GM03348 (cell line): ENCODE measurements at places on chromosomes 11 and 22.

DNA sequence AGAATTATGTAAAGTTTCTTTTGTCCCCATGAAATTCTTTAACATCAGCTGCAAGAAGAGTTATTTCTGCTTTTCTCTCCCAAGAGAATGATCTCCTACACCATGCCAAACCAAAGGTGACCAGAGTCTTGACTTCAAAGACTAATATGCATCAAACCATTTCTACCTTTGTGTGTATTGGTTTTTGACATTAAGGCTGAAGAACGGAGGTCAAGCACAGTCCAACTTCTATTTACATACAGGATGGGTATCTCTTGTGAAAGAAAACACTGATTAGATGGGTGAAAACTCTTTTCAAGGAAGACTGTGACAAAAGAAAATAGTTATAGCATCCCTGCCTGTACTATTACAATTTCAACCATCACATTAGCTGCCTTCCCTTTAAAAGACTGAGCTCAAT, 256.3 kb downstream of the CADM1 start:
- DNase-seq, result no peak

DNA sequence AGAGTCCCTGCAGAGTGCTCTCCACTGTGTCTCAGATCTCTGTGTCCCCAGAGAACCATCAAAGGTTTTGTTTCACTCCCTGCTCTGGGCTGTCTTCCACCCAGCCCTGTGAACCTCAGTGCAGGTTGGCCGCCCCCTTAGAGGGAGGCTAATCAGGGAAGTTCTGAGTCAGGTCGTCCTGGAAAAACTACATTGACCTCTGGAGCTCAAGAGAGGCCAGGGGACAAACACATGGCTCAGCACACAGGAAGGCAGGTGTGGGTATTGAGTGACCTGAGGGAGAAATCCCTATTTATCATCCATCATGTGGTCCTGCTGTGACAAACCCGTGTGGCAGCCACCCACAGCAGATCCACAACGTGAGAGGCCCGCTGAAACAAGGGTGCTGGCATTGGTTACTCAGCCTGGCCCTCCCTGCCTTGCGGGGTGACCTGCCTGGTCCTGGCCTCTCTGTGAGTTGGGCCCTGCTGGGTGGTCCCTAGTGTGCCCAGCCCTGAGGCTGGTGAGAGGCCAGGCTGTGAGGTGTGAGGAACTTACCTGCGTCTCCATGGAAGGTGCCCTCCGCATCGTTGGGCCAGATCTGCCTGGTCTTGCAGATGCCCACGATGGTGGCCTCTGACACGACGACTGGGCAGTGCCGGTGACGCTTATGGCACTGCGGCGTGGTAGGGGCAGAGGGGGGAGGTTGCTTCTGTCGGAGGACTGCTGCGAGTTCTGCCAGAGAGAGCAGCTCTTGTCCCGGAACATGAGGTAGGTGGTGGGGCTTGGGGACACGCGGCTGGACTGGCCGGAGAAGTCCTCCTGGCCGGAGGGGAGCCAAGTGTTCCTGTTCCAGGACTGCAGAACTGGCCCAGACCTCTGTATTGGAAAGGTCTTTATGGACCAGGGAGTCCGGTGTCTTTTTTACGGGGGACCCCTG, 669 bp upstream of the BCR start:
- no peak for DNase-seq

DNA sequence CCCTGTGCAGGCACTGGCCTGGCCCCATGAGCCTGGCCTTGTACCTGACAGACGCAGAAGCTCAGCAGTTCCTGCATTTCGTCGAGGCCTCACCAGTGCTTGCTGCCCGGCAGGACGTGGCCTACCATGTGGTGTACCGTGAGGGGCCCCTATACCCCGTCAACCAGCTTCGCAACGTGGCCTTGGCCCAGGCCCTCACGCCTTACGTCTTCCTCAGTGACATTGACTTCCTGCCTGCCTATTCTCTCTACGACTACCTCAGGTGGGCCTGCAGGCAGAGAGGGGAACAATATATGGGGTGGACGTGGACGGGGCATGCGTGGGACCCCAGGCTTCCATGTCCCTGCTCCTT, 4.9 kb downstream of the LARGE2 start:
- no peak for DNase-seq

GRCh38 chr11:5620651-5621521, 3.9 kb upstream of the TRIM34 start:
- DNase-seq, result peak; percentile 64

GRCh38 chr11:102194990-102195389, 84.7 kb downstream of the YAP1 start:
- DNase-seq, result no peak

DNA sequence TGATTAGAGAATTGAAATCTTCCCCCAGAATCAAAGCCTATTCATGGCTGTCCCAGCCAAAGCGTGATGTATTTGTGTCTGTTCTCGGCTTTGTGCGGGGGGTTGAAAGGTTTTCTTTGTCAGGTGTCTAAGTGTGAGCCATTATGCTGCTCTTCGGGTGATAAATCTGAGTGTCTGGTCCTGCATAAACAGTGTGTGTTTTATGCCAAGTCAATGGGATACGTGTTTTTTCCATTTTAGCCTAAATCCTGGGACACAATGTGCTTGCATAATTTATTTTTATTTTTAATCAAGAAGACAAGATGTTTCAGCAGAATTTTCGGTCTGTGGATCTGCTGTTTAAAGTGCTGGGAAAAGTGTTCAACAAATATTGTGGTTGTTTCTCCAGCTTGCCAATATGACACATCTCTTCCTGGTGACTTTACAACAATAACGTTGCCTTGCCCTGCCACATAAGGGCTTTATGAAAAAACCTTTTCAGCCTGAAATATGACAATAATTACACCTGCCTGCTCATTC, 267.8 kb downstream of the TBC1D22A start:
- DNase-seq, result peak; percentile 49

- no peak for DNase-seq
These were observed 104.4 kb downstream of the ZBTB16 start for GRCh38 chr11:114163830-114164401.

DNA sequence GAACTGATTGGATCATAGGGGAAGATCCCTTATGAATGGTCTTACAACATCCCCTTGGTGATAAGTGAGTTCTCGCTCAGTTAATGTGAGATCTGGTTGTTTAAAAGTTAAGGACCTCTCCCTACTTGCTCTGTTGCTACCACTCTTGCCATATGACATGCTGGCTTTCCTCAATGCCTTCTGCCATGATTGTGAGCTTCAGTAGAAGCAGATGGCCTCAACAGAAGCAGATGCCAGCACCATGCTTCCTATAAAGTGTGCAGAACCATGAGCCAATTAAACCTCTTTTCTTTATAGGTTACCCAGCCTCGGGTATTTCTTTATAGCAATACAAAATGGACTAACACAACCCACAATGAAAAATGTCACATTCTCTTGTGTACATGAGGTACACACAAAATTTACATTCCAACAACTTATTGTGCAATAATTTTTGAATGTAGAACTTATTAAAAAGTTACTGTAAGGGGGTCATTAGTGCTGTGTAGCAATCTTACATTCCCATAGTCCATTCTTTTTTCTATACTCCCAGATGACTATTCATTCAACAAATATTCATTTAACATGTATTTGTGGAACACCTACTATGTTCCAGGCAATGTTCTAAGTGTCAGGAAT, 10.3 kb downstream of the CYP2R1 start:
- DNase-seq, result no peak

DNA sequence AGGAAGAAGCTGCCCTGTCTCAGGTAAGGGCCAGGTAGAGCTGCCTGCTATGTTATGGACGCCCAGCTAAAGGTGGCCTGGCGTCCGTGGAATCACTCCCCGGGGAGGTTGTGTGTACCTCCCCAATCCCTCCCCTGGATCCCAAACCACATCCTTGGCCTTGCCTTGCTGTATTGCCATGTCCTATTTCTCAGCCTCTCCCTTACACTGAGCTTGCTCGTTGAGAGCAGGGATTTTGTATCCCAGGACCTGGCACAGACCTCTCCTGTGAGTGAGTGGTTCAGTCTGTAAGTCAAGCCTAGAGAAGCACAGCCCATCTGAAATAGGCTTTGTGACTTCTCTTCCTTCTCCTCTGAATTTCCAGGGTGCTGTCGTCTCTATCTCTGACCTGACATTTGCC, 53.9 kb downstream of the TRAF6 start:
- DNase-seq, result peak; percentile 68

- DNase-seq, result peak; percentile 60
These were observed 144.6 kb downstream of the LDLRAD3 start for GRCh38 chr11:36088266-36088972.

- no peak for DNase-seq
These were observed 3.1 kb upstream of the VPREB1 start for GRCh38 chr22:22241554-22241898.

DNA sequence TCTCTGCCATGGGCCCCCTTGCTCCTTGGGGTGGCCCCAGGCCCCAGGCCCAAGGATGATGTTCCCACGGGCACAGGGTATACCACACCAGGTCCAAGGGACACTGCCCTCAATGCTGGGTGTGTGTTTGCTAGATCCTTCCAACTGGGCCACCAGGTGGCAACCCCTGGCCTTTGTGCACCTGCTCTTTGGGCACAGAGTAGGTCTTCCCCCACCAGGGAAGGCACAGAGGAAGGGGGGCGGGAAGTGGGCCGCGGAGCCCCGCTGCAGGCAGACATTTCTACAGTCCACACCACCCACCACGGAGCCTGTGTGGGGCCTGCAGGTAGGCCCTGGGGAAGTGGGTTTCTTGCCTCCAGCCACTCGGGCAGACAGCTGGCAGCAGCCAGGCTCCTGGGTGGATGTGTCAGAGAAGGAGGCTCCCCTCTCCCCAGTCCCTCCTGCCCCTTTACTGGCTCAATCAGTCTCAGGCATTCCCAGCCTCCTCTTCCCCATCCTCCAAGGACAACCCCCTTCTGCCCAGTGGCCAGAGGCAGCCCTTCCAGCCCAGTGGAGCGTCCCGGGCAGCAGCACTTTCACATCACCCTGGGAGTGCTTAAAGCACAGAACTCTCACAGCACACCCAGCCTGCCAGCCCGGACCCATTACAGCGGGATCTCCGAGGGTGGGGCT, 21.6 kb downstream of the MAFF start:
- DNase-seq, result no peak

DNA sequence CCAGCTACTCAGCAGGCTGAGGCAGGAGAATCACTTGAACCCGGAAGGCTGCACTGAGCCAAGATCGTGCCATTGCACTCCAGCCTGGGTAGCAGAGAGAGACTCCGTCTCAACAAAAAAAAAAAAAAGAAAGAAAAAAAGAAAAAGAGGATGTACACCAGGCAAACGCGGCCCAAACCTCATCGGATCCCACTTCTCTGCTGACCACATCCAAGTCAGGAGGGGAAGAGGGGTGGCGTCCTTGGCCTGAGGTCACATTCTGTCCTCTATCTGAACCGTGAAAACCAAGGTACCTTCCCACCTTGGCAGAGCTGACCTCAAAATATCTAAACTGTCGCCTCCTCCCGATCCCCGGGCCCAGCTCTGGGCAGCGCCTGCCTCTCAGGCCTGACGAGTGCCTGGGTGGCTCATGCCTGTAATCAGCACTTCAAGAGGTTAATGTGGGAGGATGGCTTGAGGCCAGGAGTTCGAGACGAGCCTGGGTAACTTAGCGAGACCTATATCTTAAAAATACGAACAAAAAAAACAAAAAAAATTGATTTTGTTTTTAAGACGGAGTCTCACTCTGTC, 25.1 kb downstream of the RGL4 start:
- no peak for DNase-seq

GRCh38 chr11:41320238-41320637, 139.2 kb downstream of the LRRC4C start:
- DNase-seq, result no peak

DNA sequence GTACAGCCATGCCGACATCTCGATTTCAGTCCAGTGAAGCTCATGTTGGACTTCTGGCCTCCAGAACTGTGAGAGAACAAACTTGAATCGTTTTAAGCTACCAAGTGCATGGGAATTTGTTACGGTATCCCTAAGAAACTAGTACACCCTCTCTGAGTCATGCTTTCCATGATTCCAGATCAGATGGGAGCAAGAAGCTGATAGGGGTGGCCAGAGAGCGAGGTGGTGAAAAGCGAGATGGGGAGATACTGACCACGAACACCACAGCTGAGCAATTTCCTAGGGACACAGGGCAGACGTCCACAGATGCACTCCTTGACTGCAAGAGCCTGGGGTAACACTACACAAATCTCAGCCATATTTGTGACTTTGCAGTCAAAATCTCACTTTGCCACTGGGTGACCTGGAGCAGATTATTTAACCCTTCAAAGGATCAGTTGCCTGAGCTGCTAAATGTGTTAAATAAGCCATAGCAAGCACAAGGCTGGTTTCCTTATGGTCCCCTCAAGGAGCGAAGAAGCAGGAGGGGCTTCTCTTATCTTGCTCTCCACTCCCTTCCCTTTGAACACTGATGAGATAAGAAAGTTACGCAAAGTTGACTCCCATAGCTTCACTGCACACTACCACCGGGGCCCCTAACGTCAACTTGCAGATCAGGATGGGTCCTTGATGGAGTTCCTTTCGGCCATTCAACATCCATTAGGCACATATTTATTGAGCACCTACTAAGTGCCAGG, 22.6 kb upstream of the RCN1 start:
- DNase-seq, result no peak

DNA sequence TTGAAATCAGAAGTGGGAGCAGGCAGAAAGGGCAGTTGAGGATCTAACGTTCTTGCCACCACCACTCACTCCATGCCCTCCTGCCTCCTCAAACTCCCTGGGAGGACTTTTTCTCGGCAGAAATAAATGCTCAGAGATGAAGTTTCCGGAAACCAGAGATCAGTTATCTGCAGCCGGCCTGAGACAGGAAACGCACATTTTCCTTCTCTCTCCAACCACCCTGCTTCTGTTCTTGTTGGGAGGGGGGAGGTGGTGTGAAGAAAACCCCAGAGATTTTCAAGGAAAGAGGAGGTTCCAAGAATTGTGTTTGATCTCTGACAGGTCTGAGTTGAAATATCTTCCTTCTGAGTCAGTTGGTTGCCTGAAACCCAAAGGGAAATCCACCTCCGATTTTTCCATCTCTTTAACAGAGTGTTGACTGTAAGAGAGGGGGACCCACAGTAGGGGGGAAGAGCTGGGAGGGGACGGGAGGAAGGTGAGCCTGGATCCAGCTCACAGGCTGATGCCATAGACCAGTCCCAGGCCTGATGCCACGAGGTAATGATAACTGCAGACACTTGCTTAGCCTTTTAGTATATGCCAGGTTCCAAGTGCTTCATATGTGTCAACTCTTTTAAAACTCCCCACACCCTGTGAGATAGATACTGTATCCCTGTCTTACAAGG, 100.8 kb downstream of the TRAF6 start:
- no peak for DNase-seq

GRCh38 chr11:88484873-88485621, 147.5 kb upstream of the CTSC start:
- peak; percentile 20 for DNase-seq
